ENCODE measurements at places on chromosomes 1 and 21.

DNA sequence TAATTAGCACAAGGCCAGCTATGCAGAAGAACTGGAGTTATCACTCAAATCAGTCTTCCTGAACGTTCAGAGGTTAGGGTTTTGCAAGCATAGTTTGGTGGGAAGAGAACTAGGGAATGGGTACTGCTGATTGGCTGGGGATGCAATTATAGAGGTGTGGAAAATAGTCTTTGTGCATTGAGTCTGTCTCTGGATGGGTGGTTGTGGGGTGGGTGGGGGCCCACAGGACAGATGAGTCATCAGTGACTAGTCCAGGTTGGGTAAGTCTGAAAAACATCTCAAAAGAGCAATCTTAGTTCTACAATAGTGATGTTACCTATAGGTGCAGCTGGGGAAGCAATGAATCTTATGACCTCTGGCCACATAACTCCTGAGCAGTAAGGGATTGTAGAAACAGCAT lies 89.7 kb upstream of the HMCN1 start:
- DNase-seq, result no peak

DNA sequence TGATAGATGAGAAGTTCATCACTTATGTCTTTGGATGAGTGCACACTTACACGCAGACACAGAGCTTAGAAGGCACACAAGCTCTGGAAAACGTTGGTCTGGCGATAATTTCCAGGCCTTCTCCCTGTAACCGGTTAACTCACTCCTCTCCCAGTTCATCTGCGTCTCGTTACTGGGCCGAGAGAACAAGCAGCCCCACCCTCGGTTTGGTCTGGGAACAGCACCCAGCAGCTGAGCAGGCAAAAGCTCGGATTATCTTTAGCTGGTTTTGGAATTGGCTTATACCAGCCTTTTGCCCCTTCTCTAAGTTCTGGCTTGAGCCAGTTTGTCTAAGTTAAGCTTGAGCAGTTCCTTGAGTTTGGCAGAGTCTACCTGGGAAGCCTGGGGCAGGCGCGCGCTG lies 27.3 kb upstream of the COL6A1 start:
- no peak for DNase-seq

- no peak for DNase-seq
Measured at GRCh38 chr1:89900791-89901708, 80.2 kb downstream of the LRRC8D start.

DNA sequence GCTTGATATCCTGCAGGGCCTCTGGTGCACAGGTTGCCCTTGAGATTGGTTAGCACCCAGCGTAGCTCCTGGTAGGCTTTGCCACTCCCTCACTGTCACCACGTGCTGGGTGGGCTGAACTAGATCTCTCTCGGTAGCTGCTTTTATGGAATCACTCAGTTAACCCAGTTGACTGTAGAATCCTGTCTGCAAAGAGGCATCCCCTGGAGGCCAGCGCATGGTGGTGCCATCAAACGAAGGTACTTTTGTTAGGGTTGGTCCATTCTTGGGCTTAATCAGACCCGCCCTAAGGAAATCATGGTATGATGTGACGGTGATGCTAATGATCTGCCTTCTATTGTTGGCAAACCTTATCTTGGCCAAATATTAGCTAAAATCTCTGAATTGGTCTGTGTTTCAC lies 153.4 kb downstream of the GALNT2 start:
- no peak for DNase-seq

GRCh38 chr1:184041731-184042130 lies 4.2 kb upstream of the COLGALT2 start:
- no peak for DNase-seq

- DNase-seq, result no peak
Measured at GRCh38 chr1:159429074-159429861, 2.7 kb upstream of the OR10J4 start.

GRCh38 chr1:3134381-3135072 lies 65.5 kb downstream of the PRDM16 start:
- no peak for DNase-seq

- DNase-seq, result no peak
Measured at GRCh38 chr1:91529856-91530255, 29.2 kb downstream of the CDC7 start.

DNA sequence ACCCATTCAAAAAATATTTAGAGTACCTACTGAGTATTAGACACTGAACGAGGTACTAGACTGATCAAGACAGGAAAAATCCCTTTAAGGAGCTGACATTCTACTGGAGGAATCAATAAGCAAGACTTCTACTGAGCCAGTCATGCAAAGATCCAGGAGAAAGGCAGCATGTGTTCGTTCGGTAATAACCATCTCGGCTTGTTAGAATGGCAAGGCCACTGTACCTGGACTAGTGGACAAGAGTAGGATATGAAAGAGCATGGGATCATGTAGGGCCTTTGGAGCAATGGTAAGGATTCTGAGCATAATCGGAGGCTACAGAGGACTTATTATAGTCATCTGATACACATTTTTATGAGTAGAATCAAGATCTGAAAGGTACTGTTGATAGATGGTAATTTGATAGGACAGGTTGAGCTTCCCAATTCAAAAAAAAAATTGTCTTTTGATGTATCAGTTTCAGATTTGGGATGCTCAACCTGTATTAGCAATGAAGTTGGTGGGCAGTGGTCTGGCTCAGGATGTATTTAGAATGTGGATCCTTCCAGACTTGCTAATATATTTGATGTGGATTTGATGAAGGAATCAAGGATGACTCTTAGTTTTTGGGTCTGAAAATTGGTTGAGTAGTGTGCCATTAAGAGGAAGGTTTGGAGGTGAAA lies 2.3 kb downstream of the COX20 start:
- no peak for DNase-seq

- no peak for DNase-seq
Measured at GRCh38 chr1:107740579-107740978, 224.4 kb downstream of the VAV3 start.

- no peak for DNase-seq
Measured at GRCh38 chr1:81929106-81929505, 128.4 kb downstream of the ADGRL2 start.

DNA sequence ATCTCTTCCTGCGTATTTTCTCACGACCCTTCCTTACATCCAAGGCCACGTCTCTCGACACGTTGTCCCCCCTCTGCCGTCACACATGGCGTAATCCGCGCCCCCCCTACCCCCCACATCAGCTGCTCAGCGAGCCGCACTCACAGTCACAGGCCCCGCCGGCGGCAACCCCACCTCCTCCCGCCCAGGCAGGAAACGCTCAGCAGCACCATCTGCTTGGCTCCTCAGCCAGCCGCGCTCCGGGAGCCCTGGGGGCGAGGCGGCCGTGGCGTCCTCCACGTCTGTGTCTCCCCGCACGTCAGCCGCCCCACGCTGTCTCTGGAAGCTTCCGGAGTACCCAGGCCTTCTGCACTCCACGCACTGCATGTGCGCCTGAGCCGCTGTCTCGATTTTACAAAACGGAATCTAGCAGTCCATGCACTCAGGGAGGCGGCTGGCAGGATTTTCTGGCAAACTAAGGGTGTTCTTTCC lies 64.6 kb downstream of the SIK1 start:
- peak; percentile 79 for DNase-seq

- DNase-seq, result no peak
Measured at GRCh38 chr1:114719424-114719787, 2.8 kb upstream of the NRAS start.

- DNase-seq, result no peak
Measured at GRCh38 chr1:197912739-197913494, 4.3 kb upstream of the LHX9 start.

DNA sequence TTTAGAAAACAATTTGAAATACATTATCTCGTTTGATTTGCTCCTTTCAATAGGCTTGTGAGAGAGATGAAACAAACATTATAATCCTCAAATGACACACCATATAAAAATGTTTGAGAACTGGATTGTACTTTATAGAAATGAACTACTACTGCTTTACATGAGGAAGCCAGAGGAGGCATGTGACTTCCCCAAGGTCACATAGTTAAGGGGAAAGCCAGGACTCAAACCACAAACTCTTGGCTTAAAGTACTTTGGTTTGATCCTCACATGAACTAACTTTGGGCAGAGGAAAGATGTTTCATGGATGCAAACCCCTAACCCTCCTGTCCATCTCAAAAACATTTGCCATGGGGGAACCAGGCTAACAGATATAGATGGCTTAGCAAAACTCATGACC lies 4.7 kb downstream of the ARHGEF11 start:
- DNase-seq, result no peak

GRCh38 chr1:101025283-101025656 lies 314 bp downstream of the DPH5 start:
- no peak for DNase-seq

DNA sequence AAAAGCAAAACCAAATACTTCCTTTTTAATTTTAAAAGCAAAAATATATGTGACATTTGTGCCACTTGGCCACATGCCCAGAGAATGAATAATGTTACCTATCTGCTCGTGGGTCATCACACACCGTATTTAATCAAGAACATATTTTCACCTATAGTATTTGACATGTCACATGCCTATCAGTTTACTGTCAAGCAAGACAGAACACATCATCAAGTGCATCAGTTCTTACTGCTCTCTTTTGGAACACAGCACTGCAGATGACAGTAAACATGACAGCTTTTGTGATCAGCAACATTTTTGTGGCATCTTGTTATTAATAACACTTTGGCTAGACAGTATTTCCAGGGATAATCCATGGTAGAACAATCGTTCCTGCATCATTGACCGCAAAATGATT lies 134.4 kb downstream of the LRRC7 start:
- DNase-seq, result no peak

DNA sequence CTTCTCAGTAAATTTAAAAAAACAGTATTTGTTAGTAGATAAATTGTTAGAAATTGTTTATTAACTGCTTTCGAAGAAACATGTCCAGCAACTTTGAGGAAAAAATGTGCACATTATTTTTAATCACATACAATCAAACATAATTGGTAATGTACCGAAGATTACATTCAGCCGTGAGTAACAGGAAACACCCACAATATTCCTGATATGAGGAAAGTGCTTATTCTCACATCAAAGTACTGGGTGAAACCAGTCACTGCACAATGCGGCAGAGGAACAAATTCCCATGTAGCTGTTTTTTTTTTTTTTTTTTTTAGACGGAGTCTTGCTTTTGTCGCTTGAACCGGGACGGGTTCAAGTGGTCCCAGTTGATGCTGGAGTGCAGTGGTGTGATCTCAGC lies 9.7 kb downstream of the ACBD3 start:
- DNase-seq, result no peak

GRCh38 chr1:233617025-233617424 lies 3.1 kb downstream of the KCNK1 start:
- DNase-seq, result no peak

GRCh38 chr1:229485318-229485717 lies 22.8 kb downstream of the NUP133 start:
- DNase-seq, result no peak

GRCh38 chr1:245121523-245121922 lies 33.3 kb upstream of the KIF26B start:
- DNase-seq, result no peak

DNA sequence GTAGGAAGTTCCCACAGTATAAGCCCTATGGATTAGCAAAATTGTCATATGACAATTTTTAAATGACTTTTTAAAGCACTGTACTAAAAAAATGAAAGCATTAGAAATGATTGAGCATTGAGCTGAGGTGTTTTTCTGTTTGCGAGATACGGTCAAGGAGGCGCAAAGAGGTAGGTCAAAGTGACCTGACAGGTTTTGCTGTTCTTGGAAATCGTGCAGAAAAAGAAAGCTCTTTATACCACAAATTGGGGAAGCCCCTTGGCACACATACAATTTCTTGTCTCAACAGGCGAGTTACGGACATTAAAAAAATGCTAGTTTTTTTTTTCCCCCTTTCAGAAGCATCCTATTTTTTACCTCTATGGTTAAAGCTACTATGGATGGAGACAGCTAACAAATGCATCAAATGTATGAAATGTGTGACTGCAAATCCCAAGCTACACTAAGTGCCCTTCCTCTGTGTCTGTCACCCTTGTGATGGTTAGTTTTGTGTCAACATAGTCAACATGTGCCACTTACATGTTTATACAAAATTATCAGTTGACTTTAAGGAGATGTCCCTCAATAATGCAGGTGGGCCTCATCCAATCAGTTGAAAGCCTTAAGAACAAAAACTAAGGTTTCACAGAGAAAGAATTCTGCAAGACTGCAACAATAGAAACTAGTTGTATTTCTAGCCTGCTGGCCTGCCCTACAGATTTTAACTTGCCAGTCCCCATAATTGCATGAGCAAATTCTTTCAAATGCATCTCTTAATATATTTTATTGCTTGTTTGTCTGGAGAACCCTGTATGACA lies 29.3 kb downstream of the CRYZ start:
- no peak for DNase-seq

- DNase-seq, result no peak
Measured at GRCh38 chr1:18077657-18078215, 29.9 kb upstream of the IGSF21 start.

DNA sequence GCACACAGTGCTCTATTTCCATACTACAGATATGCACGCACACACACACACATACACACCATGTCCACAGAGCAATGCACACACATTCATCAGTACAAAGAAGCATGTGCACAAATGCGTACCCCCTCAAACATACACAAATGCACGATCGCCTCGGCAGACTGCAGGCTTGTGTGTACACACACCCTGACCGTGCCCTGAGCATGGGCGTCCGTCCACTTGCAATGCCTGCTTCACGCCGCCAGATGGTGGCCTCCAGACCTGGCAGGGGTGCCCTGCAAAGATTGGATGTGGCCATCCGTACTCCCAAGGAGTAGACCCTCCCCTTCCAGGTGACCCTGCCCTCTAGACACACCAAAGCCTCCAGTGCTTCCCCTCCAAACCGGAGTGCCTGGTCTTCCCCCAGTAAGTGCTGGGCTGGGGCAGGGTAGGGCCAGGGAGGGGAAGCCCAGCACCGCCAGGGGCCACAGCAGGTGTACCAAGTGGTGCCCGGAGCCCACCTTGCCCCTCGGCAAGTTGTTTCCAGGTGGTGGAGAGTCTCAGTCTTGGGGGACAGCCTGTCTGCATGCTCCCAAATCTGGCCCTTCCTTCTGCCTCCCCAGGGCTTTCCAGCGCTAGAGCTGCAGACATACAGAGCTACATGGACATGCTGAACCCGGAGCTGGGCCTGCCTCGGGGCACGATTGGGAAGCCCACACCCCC lies 20.6 kb downstream of the ESPN start:
- no peak for DNase-seq

- no peak for DNase-seq
Measured at GRCh38 chr1:206967096-206967849, 3.0 kb downstream of the FCAMR start.

GRCh38 chr1:201653233-201653632 lies 114.3 kb downstream of the NAV1 start:
- DNase-seq, result no peak

DNA sequence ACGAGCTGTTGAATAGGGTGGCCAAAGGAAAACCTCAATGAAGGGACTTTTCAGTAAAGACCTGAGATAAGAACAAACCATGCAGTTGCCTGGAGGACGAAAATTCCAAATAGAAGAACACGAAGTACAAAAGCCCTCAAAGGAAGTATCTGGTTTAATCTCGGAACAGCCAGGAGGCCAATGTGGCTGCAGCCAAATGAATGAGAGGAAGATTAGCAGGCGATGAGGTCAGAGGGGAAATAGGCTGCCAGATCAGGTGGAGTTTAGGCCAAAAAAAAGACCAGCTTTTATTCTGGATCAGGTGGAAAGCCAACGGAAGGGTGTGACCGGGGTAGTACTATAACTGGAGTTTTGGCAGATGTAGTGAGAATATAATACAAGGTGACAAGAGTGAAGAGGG lies 43.7 kb downstream of the SRSF11 start:
- DNase-seq, result no peak

- no peak for DNase-seq
Measured at GRCh38 chr1:94701796-94702441, 118.2 kb upstream of the SLC44A3 start.

Data from effector CD8-positive, alpha-beta T cell (primary cell).